GM04503 (cell line): ENCODE measurements at places on chromosomes 11 and 22.

DNA sequence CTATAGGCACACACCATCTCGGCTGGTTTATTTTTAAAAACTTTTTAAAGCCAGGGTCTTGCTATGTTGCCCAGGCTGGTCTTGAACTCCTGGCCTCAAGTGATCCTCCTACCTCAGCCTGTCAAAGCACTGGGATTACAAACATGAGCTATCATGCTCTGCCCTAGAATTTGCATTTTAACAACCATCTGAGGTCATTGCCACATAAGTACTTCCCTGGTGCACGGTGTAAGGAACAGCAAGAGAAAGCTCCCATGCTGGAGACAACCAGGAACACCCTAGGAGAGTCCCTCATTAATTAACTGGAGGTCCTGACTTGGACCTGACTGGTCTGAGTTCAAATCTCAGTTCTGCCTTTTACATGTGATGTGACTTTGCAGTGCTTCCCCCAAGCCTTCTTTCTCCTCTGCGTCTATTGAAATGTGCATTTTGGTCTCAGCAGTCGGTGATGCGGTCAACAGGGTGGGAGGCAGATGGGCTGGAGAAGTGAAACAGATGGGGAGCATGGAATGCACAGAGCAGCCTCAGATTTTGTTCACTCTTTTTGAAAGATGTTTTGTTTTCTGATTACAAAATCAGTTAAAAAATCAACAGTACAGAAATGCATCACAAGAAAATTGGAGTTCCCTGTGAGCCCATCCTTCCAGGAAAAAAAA lies 146.5 kb downstream of the MYO18B start:
- DNase-seq = no peak

GRCh38 chr11:83801799-83802198 lies 515.6 kb upstream of the CCDC90B start:
- no peak for DNase-seq

- no peak for DNase-seq
Observed at GRCh38 chr11:30281476-30282288, 41.2 kb upstream of the ARL14EP start.

GRCh38 chr11:36890121-36890679 lies 292.2 kb upstream of the RAG2 start:
- DNase-seq = no peak

- DNase-seq = no peak
Observed at GRCh38 chr11:64450168-64450560, 91.2 kb downstream of the RPS6KA4 start.

GRCh38 chr22:23682077-23682476 lies 8.7 kb upstream of the RGL4 start:
- no peak for DNase-seq

GRCh38 chr11:119229288-119229672 lies 23.1 kb downstream of the CBL start:
- DNase-seq = no peak

DNA sequence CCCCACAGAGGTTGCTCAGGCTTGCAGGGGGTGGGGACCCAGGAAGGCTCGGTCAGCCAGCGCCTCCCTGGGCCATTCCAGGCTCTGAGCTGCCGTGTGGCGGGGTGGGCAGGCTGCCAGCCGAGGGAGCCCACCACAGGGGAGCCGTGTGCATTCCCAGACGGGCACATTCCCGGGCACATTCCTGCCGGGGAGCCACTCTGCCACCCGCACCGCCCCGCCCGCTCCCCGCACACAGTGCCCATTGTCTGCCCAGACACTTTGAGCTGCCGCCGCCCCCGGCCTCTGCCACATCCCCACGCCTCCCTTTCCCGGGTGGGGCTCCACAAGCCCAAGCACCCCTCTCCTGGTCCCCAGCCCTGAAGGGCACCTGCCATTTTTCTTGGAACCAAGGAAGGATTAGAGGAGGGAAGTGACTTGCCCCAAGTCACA lies 27.4 kb downstream of the RPL3 start:
- DNase-seq = no peak

DNA sequence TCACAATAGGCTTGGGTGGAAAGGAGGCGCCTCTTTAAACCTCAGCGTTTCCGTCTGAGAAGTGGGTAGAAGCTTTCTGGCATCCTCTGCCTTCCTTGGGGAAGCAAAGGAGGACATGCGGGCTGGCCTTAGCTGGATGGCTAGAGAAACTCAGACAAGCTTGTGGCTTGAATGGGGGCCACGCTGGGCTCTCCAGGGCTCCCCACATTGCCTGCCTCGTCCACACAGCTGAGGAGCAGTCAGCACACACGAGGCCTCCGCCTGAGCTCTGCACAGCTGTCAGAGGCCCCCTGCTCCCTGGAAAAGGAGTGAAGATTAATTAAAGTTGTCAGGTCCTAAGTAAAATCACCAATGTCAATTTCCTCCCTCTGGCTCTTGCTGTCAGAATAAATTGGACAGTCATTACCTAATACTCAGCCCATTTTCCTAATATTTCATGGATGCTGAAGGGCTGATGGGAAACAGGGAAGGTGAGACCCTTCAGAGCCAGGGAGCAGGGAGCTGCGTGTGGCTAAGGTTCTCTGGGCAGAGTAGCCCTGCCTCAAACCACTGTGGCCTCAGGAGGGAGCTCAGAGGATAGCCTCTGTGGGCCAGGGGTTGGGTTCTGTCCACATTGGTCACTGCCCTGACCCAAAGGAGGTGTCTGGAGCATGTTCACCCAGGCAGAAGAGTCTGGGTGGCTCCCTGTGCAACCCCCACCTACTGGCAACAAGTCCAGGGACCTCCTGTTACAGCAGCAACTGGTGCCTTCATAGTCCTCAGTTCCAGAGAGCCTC lies 118.3 kb upstream of the CD82 start:
- DNase-seq = no peak

DNA sequence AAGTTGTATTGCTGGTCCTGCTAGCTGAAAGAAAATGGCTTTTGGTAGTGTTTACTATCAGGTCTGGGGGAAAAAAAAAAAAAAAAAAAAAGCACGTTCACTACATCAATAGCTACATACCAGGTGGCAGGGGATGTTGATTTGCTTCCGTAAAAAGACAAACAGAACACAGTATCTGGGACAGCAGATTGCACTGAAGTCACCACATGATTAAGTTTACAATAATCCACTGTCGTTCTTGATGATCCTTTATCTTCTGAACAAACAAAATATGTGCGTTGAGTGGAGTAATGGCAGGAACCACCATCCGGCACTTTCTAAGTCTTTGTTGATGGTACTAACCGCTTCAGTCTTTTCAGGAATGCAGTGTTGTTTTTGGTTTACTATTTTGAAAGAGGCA lies 48.7 kb downstream of the DDX6 start:
- DNase-seq = no peak

DNA sequence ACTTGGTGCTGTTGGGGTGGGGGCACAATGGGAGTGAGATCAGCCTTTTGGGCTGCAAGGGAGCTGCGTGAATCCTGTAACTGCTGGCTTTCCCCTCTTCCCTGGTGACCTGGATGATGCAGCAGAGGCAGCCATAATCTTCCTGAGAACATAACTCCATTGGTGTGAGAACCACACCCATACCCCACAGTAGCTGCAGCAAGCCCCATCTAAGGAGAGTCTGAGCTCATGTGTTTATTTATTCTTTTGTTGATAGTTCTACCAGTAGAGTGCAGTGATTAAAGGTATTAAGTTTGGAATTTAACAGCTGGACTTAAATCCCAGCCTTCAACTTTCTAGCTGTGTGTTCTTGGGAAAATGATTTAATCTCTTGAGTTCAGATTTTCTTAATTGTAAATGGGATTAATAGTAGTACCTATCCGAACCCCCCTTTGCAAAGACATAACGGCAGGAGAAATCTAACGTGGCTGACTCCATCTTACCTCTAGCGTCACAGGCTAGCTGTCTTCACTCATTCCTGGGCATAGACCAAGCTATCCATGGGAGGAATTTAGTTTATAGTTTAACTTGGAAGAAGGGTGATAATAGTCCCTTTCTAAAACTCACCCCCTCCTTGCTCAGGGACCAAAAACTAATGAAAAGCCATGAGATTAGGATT lies 385.0 kb upstream of the DDI1 start:
- no peak for DNase-seq

GRCh38 chr11:132982772-132983640 lies 549.3 kb downstream of the OPCML start:
- DNase-seq = no peak

DNA sequence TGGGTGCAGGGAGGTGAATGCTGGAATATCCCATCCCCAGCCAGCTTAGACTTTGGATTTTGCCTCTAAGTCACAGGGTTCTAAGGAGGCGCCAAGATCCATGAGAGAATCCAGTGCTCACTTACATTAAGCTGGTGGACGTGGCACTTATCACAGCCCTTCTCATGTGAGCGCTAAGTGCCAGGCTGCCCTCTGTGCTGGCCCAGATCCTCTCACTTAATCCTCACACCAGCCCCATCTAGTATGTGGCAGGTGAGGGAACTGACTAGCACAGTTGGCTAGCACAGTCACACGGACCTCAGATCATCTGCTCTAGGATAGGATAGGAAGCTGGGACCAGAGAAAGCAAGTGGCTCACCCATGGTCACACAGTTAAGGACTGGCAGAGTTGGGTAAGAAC lies 3.6 kb downstream of the HMOX1 start:
- no peak for DNase-seq

GRCh38 chr22:23424031-23424430 lies 156.1 kb downstream of the IGLL1 start:
- DNase-seq = no peak

GRCh38 chr11:66974724-66975404 lies at the start of gene C11orf86:
C11orf86 (plus strand) TSS chr11:66975304; CDS start chr11:66975363, 59 bp downstream.
- DNase-seq = no peak

GRCh38 chr11:133381761-133382130 lies 150.6 kb downstream of the OPCML start:
- no peak for DNase-seq

- no peak for DNase-seq
Observed at GRCh38 chr11:128776424-128777284, 82.8 kb downstream of the FLI1 start.

- DNase-seq = no peak
Observed at GRCh38 chr11:132332521-132332920, 962.1 kb downstream of the NTM start.

- DNase-seq = no peak
Observed at GRCh38 chr11:24709928-24710565, 213.2 kb downstream of the LUZP2 start.

DNA sequence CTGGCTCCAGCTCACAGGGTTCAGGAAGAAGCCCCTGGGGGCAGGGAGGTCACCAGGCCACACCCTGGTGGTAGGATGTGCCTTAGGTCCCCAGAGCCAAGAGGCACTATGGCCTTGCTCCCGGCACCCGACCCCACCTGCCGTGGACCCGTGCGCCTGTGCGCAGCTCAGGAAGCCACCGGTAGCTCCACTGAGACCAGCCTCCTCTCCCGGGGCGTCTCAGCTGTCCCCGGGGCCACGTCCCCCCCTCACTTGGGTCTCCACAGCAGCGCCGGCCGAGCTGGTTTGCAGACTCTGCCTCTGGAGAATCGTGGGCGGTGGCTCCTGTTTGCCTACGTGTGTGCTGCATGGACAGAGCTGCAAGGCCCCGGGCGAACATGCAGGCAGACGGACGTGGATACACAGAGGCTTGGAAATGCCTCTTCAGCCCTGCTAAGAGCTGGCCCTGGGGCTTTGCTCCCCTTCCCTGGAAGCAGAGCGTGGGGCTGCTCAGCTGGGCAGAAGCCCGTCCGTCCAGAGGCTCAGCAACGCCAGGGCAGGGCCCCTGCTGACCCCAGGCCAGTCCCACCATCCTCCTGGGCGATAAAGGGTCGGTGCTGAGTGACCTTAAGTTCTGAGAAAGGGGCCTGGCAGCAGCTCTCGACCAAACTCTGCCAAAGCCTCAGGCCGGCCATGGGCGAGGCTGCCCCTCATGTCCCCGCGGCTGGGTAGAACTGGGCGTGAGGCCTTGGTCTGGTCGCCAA lies 15.3 kb upstream of the MUC5B start:
- no peak for DNase-seq

DNA sequence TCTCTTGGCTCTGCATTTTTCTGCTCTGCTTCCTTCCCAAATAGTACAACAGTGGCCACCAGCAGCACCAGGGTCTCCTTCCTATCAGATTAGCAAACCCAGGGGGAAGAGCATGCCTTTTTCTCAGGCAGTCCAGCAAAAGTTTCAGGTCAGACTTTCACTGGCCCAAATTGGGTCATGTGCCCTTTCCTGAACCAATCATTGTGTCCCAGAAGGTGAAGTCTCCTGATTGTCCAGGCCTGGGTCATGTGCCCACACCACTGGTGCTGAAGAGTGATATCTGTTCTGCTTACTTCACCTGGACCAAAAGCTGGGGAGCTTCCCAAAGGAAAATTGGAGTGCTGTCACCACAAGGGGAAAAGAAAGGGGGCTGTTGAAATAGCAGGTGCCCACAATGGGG lies 64.1 kb upstream of the ALX4 start:
- no peak for DNase-seq

GRCh38 chr11:96075532-96075959 lies 151.6 kb upstream of the MTMR2 start:
- no peak for DNase-seq

DNA sequence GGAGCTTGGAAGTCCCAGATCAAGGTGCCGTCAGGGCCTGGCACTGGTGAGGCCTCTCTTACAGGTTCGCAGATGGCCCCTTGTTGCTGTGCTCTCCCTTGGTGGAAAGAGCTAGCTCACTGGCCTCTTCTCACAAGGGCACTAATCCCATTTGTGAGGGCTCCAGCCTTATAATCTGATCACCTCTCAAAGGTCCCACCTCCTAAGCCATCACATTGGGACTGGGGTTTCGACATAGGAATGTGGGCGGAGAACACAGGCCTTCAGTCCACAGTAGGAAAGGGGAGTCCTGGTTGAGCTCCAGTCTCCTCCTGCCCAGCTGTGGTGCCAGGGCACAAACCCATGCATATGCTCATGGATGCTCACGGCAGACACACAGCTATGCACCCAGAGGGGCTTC lies 14.0 kb upstream of the LRRC32 start:
- no peak for DNase-seq

DNA sequence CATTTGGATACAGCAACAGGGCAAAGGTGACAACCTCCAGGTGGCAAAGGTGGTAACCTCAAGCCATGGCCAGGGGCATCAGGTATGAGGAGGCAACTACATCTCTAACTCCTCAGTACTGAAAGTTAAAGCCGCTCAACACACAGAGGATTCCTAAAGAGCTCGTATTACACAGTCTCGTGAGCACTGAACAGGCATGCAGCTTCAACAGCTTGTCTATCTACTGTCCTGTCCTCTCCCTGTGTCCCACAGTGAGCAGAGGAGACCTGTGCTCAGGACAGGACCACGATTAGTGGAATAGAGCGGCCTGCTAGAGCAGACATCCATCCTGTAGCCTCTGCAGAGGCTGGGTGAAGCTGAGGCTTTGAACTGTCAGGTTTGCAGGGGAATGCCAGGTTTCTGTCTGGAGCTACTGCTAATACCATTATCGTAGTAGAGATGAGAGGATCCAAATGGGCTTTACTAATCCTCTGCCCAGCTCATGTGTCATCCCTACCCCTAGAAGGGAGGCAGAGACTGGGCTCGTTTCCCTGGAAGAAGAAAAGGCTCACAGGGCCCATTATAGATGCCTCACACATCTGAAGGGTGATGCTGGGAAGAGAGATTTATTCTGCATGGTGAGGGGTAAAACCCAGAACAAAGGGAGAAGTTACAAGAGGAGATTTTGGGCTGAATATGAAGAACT lies 415.2 kb downstream of the LARGE1 start:
- DNase-seq = no peak
